Activated naive CD4-positive, alpha-beta T cell (primary cell): ENCODE measurements at places on chromosomes 1 and 21.

- DNase-seq = no peak
Measured at GRCh38 chr21:40631211-40631610, 215.7 kb downstream of the DSCAM start.

GRCh38 chr1:2588661-2589430, 2.3 kb downstream of the PRXL2B start:
- no peak for DNase-seq

DNA sequence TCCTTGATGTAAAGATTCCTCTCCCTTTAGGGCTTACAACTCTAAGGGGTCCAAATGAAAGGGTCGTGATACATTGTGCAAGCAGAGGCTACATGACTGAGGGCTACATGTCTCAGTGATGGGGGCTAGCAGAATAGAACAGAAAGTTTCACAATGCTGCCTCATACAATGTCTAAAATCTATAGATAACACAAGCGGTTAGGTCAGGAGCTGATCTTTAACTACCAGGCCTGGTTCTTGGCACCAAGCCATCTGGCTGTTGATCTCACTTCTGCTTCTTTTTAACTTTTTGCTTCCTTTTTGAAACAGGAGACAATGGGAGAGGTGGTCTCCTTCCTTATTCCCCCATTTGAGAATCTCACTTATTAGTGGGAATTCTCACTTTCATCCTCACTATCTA, 710.2 kb downstream of the AMY1C start:
- DNase-seq = no peak

- DNase-seq = no peak
Measured at GRCh38 chr1:22681556-22682276, 28.7 kb downstream of the C1QB start.

GRCh38 chr1:116316373-116316772, 56.7 kb upstream of the ATP1A1 start:
- DNase-seq = no peak

- no peak for DNase-seq
Measured at GRCh38 chr1:244965185-244966030, 101.1 kb upstream of the HNRNPU start.

GRCh38 chr1:225572422-225572821, 80.5 kb downstream of the ENAH start:
- DNase-seq = no peak

DNA sequence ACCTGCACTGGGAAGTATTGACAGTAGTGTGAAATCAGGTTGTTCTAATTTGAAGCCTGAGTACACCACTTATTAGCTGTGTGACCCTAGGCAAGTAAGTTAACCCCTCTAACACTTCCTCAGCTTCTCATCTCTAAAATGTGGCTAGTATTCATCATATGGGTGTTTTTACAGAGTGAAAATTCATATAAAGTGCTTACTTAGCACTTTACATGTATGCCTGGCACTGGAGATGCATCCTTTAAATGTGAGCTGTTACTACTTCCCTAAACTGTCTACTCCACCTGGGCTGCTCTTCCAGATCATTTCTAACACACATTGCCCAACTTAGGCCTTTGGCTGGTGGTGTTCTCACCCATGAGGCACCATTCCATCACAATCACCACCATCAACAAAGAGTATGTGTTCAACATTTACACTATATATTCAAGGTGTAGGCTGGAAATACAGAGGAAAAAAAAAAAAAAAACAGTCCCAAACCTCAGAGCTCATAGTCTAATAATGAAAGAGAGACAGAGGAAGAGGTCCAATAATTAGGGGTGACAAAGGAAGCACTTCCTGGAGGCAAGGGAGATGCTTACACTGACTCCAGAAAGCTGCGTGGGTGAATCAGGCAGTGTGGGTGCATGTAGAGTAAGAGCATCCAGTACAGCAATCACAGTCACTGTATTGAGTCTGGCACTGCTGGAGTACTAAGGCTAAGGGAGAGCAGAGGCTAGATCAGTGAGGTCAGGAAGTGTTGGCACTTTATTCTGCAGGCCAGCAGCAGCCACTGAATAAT, 3.6 kb downstream of the STX6 start:
- no peak for DNase-seq

- no peak for DNase-seq
Measured at GRCh38 chr1:2980849-2981248, 40.4 kb upstream of the ACTRT2 start.

DNA sequence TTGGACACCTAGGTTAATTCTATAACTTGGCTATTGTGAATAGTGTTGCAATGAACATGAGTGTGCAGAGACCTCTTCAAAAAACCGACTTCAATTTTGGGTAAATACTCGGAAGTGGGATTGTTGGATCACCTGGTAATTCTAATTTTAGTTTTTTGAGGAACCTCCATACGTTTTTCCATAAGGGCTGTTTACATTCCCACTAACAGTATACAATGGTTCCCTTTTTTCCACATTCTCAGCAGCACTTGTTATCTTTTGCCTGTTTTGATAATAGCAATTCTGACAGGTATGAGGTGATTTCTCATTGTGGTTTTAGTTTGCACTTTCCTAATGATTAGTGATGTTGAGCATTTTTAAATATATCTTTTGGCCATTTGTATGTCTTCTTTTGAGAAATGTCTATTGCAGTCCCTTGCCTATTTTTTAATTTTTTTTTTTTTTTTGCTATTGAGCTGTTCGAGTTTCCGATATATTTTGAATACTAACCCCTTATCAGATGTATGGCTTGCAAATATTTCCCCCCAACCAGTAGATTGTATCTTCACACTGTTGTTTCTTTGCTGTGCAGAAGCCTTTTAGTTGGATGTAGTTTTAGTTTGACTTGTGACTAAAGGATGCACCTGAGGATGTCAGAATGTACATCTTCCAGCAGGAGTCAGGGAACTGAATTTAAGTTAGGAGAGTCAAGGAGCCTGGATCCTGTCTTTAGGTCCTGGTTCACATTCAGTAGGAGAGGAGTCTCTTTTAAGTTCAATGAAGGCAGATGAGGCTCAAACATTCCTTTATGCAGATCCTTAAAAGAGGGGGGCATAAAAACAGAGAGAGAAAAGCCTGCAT, 120.0 kb downstream of the S1PR1 start:
- no peak for DNase-seq

- no peak for DNase-seq
Measured at GRCh38 chr1:65762081-65762862, 30.4 kb upstream of the PDE4B start.

DNA sequence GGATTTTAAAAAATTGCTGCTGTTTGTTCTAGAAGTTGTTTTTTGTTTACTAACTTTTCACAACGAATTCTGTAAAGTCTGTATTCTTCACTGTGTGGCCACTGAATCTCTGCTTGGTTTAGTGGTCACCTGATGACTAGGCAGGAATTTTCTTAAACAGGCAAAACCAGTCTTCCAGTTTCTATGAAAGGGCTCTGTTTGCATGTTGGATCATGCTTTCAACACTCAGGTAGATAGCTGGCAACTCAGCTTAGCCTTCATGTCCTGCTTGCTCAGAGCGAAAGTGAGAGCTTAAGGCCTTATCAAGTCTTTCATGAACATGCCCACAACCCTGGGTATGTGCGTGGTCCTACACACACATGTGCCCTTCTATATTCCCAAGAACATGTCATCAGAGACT, 52.4 kb upstream of the CCDC190 start:
- DNase-seq = no peak

DNA sequence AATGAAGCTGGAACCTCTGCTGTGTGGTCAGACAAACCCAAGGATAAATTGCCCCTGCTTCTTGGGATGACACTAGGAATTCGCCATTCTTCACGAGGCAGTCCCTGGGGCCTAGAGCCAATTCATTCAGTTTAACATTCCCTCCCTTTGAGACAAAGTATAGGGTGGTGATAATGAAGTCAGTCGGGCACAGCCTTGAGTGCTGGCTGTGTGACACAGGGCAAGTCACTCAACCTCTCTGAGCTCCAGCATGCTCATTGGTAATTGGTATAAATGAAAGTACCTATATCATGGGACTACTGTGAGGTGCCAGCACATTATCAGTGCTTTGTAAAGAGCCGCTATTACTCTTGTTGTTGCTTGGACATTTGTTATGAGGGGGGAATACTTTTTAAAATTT, 64.9 kb upstream of the DIRAS3 start:
- DNase-seq = no peak

DNA sequence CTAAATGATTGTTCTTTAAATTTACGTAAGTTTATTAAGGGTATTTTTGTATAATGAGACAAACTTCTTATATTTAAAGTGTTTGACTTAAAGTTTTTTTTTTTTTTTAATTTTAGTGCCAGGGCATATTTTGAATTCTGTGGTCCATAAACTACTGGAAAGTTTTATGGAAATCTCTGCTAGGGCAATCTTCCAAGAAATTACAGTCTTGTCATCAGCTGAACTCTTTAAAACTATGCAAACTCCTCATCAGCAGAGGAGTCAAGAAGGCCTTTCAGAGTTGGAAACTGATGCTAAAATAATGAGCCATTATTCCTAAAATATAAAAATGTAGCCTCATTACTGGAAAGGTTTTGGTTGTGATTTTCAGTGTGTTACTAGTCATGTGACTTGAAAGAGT, 1201.9 kb downstream of the BRINP3 start:
- no peak for DNase-seq

DNA sequence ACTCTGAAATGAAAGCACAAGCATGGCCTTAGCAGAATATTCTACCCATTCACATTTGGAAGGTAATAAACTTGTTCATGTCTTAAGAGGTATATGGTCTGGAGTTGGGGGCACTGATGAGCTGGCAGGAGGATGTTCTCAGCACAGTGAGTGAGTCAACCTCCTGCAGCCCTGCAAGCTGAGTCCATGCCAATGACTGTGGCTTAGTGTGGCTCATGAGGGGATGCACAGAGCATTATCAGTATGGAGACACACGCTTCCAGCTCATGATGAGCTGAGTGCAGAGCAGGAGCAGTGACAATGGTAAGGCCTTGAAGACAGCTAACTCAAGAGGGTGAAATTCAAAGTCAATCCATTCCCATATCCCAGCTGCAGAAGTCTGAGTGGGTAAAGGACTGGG, 102.3 kb downstream of the TNFSF18 start:
- DNase-seq = no peak

- DNase-seq = no peak
Measured at GRCh38 chr1:2636733-2637132, 3.9 kb upstream of the MMEL1 start.

DNA sequence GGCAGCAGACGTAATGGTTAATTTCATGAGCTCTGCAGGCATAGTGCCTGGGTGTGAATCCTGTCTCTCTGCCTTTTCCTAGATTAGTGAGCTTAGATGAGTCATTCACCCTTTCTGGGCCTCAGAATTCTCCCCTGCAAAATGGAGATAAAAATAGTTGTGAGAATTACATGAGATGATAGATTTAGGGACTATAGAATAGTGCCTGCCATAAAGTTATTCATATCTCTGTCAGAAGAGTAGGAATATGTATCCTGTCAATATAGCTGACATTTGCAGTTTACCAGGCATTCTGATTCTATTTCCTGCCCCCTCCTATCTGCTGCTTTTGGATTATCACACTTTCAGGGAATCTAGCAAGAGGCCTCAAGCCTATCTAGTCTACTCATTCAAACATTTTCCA, 112.0 kb downstream of the PDE4B start:
- no peak for DNase-seq

DNA sequence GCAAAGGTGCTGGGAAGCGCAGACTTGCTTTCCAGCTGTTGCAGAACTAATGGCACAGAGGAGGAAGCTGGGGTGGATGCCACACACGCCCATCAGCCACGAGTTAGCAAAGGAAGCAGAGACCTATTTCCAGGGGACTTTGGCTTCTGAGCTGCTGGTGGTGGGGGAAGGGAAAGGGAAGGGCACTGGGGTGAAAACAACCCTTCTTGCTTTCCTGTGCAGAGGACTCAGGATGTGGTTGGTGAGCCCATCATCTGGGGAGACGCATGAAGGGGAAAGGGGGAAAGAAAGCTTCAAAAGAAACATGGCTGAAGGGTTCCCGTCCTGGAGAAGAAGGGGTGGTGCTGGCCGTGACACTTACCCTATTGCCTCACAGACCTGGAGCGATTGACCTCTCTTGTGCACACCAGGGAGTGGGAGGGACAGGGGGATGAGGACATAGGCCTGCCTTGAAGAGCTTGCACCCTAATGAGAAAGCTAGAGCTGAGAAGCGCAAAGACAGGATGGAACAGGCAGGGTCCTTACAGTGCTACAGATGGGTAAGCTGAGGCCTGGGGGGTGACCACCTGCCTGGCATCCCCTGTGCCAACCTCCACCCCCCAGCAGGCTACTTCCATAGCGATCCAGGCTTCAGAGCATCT, 140.8 kb upstream of the RAB4A start:
- no peak for DNase-seq

- DNase-seq = no peak
Measured at GRCh38 chr1:107326824-107327445, 186.1 kb downstream of the NTNG1 start.

DNA sequence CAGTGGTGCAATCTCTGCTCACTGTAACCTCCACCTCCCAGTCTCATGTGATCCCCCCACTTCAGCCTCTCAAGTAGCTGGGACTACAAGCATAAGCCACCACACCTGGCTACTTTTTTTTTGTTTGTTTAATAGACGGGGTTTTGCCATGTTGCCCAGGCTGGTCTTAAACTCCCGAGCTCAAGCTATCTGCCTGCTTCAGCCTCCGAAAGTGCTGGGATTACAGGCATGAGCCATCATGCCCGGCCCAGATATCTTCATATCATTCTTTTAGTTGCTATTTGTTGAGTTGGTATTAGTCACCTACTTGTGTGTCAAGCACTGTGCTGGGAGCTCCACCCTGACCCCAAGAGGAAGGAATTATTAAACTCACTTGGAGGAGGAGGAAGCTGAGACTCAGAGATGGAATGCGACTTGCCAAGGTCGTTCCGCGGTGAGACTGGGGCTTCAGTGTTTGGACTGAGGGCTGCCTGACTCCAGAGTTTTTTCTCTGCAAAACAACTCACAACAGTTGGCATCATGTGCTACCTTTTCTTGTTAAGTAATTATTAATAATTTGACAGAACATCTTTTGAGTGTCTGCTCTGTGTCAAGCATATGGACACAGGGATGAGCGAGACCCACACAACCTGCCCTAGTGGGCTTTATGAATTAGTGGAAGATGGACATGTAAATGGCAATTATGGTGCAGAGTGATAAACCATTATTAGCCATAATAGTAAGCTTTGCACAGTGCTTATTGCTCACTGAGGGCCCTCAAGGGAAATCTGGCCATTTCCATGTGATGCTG, 132.0 kb downstream of the FOXD2 start:
- DNase-seq = no peak

DNA sequence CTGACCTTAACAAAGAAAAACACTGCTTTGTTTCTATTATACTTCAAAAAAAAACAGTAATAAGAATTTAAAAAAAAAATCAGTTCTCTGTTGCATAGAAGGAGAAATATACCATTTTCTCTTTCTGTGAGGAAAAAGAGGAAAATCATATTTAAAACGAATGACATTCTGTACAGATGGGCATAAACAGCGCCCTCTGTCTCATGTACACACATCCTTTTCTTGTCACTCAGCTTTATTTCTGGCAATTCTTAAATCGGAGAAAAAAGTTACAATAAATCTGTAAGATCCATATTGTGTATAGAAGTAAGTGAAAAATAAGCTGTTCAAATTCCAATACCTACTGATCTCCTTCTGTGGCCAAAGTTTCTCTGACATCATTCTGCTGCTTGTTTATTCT, 245.4 kb downstream of the SMYD3 start:
- DNase-seq = no peak

- no peak for DNase-seq
Measured at GRCh38 chr1:27068922-27069321, 56.3 kb upstream of the TENT5B start.
